ENCODE measurements at places on chromosomes 6 and 20. TPM values are rescaled to one million over a fixed set of nuclear protein-coding genes. Genes with fewer than 3 reads are reported as not detected.

Gene MYLK2
- total RNA-seq: not detected

Gene AVP
- total RNA-seq: 0.47 TPM

Gene COL10A1
- total RNA-seq: not detected

Gene CDK5RAP1
- total RNA-seq: 63.0 TPM

Gene RAD21L1
- total RNA-seq: 0.58 TPM

Gene PDE10A
- not detected for total RNA-seq

Gene CCN5
- total RNA-seq: not detected

Gene IDH3B
- 181 TPM for total RNA-seq

Gene SLC17A3
- 0.50 TPM for total RNA-seq

Gene ENPP1
- total RNA-seq: 0.08 TPM

Gene CEP43
- 13.5 TPM for total RNA-seq
